ENCODE measurements at places on chromosomes 7 and 10.
A peak's percentile ranks its signal among the peaks of the same experiment; 100 is the strongest.

DNA sequence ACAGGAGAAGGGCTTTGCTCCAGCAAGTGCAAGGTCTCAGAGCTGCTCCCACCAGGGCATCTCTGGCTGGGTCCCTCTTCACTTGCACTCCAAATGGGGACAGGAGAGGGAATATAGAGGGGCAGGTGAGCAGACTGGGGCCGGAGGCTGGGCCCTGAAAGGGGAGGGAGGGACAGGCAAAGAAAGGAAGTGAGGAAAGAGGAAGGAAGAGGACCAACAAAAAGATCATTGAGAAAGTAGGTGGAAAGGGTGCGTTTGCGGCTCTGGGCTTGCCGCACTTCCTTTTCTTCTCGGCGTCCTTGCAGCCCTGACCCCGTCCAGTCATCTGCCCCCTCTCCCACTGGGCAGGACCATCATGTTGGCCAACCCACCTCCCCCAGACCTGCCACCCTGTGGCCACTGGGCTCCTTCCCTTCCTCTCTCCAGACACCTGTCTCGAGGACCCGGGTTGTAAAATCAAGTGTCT lies 14.0 kb downstream of the ITPRIP start:
- DNase-seq, result no peak

DNA sequence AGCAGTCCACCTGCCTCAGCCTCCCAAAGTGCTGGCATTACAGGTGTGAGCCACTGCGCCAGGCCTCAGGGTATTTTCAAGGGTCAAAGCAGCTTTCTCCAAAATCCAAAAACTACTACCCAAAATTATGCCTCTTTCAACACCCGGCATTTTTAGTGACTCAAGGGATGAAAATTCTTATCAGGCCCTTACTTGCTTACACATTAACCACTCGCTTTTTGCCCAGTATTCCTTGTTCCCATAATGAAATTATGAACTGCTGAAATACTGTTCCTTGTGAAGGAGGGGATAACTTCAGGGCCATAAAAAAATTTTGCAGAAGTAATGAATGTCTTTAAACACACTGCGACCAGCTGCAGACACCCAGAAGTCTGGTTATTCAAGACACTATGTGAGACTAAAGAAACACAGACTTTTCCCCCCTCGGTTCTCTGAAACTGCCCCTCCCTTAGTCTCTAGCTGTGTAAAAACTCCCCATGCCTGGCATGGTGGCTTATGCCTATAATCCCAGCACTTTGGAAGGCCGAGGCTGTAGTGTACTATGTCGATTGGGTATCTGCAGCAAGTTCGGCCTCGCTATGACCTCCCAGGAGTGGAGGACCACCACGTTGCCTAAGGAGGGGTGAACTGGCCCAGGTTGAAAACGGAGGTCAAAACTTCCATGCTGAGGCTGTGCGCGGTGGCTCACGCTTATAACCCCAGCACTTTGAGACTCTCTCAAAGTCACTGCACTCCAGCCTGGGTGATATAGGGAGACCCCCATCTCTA lies 12.0 kb downstream of the FXYD4 start:
- DNase-seq, result no peak

DNA sequence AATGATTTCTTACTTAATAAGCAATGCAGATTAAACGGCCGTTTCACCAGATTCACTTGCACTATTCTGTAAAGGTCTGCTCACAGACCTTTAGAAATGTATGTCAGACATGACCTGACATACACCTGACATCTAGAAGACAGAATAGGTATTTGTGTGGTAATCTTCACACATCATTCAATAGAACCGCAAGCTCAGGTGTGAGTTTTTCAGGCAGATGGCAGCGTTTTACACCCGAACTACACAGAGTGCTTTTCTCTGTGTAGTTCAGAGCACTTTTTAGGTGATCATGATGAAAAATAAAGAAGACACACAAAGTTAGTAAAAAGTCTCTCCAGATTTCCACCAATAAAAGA lies 63.2 kb downstream of the PRKCQ start:
- no peak for DNase-seq

DNA sequence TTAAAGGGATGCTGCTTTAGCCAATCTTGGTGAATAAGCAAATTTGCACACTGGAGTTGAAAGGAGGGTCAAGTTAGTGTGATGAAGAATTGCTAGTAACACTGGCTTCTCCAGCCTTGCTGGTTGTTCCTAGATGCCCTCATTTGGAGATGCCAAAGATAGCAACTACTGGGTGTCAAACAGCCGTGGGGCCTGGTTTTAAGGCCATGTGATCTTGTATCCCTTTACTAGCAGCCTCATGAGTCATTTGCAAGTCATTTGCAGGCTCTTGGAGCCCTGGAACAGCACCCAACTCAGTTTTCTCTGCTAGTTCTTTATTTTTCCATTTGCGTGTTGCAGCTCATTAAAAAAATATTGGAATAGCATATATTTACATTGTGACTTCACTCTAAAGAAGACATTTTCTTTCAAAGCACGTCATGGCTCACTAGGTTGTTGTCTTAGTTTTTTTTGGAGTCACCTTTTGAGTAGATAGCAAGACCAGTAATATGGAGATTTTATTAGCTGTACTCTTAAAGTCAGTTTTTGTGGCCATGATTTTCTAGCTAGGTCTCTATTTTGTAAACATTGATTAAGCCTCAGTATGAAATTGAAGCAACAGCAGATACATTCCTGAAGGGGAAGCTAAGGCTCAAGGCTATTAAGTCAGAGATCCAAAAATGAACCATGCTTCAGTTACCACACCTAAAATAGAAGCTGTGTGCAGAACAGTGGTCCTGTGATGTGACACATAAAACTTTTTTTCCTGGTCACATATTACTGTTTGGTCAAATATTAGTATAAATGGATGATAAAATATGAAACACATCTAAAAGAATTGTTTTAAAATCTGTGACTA lies 1.3 kb downstream of the LSMEM1 start:
- no peak for DNase-seq

DNA sequence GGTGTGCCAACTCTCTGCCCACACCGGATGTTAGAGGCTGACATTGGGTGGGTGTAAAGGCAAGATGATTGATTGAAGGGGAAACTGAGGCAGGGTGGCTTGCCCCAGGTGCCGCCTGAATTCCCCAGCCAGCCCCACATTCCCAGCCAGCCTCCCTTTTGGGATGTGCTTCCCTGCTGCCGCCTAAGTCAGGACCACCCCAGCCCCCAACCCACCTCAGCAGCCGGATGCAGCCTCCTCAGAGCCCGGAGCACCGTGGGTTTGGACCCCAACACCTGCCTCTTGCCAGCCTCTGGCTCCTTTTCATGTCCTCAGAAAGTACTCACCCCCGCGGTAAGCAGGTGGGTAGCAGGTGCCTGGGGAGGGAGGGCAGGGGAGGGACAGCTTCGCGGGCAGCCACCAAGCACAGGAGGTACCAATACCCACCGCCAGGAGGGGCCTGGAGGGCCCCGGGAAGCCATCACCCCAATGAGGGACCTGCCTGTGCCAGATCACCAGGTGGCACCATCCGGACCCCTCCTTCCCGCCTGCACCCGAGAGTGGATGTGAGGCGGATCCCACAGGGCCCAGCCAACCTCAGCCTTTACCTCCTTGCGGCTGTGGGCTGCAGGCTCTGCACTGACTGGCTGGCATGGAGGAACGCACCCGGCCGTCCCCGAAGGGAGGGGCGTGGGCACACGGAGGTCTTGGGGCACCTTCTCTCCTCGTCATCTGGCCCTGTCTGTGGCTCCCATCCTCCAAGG lies 60.5 kb downstream of the PWWP2B start:
- no peak for DNase-seq

DNA sequence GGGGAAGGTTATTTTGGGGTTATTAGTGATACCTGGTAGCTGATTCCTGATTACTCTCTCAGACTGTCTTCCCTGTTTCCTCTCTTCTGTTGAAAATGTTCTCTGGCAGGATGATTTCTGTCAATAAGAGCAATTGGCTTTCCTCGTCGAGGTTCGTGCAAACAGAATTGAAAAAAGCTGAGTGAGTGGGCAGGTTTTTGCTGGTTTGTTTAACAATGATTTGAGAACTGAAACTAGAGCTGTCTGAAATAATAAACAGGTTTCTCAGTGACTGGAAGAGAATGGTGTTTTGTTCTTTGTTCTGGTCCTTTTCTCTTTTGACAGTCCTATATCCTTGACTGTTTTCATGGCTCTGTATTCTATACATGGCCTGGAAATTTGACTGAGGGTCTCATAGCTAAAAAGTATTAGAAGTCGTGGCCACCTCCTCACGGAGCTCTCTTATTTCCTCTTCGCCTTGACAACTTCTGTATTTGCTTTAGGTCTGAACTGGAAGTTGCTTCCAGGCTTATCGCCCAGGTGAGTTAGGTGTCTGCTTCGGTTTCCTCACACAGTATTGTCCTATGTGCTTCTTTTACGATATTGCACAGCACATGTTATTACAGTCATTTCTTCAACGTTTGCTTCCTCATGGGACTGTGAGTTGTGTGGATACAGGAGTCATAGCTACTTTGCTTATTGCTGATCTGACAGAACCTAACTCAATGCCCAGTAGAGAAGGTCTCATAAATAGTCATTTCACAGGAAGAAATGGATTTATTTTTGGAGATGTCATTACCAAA lies 403.6 kb downstream of the NRG3 start:
- no peak for DNase-seq

DNA sequence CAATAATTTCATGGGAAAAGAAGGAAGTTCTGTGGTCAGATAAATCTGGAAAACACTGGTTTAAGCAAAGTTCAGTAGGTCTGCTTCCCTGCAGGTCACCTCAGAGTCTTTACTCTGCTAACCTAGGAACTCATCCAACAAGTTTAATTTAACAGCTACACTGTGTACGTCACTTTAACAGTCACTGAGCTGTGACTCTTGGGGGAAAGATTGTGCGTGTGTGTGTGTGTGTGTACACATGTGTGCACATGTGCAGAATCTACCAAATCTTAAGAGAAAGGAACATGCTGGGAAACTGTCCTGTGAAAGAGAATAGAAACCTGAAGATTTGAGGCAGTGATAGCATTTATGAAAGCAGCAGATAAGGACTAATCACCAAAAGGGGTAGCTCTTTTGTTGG lies 62.6 kb downstream of the IKZF1 start:
- DNase-seq, result no peak

DNA sequence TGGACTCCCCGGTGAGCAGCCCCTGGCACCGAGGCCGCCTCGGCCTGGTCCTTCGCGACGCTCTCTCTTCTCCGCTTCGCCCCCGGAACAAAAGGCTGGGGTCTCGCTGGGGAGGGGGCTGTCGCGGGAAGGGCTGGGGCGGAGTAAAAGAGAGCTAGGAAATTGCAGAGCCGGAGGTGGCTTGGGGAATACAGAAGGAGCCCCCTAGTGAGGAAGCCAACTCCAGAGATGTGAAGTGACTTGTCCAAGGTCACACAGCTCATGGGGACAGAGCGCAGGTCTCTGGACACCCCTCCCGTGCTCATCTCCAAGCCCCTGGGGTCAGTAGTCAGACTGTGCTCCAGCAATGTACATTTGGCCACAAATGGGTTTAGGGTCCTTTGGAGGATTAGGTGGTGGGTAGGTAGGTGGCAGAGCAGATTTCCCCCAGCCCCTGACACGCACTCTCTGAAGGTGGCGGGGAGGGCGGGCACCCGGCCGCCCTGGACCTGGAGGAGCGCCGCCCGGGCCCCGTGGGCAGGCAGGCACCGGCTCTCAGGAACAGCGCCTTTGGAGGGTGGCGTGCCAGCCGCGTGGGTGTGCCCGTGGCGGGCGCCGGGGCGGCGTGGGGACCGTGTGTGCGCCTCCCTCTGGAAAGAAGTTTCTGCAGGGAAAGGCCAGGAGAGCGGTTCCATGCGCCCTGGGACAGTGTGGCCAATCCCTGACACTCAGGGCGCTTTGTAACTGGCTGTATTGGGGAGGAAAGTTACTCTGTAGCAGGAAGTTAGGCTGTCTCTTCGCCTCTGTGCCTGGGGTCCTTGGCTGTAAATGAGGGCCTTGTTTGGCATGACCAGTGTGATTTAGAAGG lies 910 bp downstream of the WIPF3 start:
- no peak for DNase-seq

GRCh38 chr7:26624839-26625238 lies 239.6 kb downstream of the SKAP2 start:
- DNase-seq, result no peak

- peak; percentile 10 for DNase-seq
Measured at GRCh38 chr10:72875250-72876055, 18.1 kb upstream of the OIT3 start.

DNA sequence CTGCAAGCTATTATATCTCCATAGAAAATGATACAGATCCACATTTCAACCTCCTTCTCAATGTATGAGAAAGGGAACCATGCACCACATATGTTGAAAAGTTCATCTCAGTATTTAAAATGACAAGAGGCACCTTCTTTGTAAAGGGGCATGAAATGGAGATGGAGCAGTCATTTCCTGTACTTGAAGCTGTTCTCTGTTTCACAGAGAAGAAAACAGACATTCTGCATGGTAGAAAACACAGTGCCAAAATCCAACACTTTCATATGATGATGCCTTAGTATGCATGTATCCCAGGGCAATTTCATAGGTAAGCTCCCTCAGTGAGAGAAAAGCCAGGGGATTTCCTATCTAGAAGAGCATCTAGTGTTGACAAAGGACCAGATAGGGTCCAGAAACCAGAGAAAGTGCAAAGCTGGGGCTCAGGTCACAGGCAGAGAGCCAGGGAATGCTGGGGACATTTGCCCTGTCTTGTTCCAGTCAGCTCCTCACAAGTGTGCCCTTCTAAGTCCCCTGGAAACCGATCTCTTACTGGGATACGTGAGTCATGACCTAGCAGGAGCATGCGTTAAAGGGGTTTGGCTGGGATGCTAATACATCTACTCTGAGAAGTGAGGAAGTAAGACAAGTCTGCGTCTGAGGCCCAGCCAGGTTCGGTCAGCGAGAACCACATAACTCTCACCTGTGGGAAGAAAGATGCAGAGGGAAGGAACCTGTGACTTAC lies 118.7 kb downstream of the ICA1 start:
- no peak for DNase-seq

DNA sequence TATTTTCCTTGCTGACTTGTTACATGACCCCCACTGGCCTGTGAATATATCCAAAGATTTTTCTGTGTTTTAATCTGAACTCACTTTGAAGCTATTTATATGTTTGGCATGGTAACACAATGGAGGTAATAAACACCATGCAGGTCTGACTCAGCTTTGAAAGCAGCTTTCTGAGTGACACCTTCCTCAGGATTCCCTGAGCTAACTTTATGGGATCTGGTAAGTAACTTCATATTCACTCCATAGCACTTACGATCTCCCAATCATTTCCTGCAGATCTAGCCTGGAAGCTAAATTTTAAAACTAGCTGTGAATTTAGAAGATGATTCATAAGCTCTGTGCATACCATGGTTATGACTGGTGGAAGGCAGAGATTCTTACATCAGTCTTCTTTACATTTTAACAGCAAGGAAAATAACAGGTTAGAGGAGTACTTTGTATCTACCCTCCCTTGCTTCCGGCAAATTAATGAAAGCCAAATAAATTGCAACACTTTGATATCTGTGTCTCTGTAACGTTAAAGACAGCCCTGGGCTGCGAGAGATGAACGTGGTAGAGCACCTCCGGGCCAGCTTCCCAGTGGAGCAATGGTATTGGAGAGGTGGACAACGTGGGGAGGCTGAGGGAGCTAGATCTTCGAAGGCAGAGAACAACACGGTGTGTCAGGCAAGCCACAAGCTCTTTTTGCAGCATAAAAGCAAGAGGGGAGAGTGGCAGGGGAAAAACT lies 170.2 kb upstream of the KLF14 start:
- DNase-seq, result no peak

- no peak for DNase-seq
Measured at GRCh38 chr7:13107291-13107690, 419.9 kb downstream of the ARL4A start.
